ENCODE measurements at places on chromosomes 7 and 10. TPM values are rescaled to one million over a fixed set of nuclear protein-coding genes. Genes with fewer than 3 reads are reported as not detected.

DNA sequence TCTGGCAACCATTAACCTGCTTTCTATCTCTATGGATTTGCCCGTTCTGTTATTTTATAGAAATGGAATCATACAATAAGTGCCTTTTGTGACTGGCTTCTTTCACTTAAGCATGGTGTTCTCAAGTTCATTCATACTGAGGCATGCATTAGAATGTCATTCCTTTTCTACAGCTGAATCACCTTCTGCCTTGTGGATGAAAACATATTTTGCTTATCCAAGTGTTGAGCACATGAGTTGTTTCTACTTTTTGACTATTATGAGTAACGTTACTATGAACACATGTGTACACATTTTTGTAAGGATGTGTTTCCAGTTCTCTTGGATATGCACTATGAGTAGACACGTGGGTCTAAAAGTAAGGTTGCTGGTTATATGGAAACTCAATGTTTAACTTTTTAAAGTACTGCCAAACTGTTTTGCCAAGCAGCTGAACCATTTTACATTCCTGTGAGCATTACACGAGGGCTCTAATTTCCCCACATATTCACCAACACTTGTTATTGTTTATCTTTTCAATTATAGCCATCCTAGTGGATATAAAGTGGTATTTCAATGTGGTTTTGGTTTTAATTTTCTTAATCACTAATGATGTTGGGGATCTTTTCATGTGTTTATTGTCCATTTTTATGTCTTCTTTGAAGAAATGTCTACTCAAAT lies 241.3 kb downstream of the FANK1 start:
- DNase-seq: no peak
- H3K4me1 ChIP-seq: peaks cover 6% of the 10 kb centered on the region
- H3K27me3 ChIP-seq: no peaks in the 10 kb centered on the region

GRCh38 chr7:134021836-134022235 lies 105.3 kb upstream of the LRGUK start:
- no peaks in the 10 kb centered on the region for H3K27me3 ChIP-seq
- H3K4me3 ChIP-seq: no peak overlapping the region
- H3K36me3 ChIP-seq: no peaks in the 10 kb centered on the region
- H3K27ac ChIP-seq: no peak overlapping the region
- H3K4me1 ChIP-seq: no peaks in the 10 kb centered on the region

DNA sequence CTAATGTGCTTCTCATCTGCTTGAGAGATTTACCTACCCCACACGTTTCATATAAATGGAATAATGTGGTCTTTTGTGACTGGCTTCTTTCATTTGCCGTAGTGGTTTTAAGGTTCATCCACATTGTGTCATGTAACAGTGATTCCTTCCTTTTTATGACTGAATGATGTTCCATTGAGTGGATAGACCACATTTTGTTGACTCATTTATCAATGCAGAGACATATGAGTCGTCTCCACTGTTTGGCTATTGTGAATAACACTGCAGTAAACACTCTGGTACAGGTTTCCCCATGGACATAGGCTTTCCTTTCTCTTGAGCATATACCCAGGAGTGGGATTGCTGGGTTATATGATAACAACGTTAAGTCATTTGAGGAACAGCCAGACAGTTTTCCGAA lies 2.0 kb upstream of the AOC1 start:
- H3K27me3 ChIP-seq: peaks cover 18% of the 10 kb centered on the region
- H3K27ac ChIP-seq: no peak overlapping the region
- H3K36me3 ChIP-seq: no peaks in the 10 kb centered on the region
- no peak overlapping the region for H3K4me3 ChIP-seq
- DNase-seq: no peak

- no peak for DNase-seq
- H3K36me3 ChIP-seq: no peaks in the 10 kb centered on the region
- no peak overlapping the region for H3K27ac ChIP-seq
- no peak overlapping the region for H3K4me3 ChIP-seq
These were observed 20.5 kb downstream of the RSBN1L start for GRCh38 chr7:77716804-77717203.

DNA sequence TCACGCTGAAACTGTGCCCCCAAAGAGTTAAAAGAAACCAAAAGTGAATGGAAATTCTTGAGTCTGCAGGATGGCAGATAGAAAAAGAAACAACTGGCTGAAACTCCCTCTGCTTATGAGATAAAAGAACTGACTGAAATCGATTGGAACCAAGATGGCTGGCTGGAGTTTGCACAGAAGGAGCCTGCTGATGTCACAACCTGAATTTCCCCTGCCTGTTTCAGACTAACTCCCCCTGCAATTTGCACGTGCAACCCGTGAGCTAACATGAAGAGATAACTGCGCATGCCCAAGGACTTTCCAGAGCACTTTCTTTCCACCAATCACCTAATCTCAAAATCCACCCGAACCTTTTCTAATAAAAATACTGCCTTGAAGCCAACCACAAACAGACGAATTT lies 435.5 kb downstream of the CALN1 start:
- no peaks in the 10 kb centered on the region for H3K4me1 ChIP-seq
- no peaks in the 10 kb centered on the region for H3K36me3 ChIP-seq
- H3K27me3 ChIP-seq: no peaks in the 10 kb centered on the region

DNA sequence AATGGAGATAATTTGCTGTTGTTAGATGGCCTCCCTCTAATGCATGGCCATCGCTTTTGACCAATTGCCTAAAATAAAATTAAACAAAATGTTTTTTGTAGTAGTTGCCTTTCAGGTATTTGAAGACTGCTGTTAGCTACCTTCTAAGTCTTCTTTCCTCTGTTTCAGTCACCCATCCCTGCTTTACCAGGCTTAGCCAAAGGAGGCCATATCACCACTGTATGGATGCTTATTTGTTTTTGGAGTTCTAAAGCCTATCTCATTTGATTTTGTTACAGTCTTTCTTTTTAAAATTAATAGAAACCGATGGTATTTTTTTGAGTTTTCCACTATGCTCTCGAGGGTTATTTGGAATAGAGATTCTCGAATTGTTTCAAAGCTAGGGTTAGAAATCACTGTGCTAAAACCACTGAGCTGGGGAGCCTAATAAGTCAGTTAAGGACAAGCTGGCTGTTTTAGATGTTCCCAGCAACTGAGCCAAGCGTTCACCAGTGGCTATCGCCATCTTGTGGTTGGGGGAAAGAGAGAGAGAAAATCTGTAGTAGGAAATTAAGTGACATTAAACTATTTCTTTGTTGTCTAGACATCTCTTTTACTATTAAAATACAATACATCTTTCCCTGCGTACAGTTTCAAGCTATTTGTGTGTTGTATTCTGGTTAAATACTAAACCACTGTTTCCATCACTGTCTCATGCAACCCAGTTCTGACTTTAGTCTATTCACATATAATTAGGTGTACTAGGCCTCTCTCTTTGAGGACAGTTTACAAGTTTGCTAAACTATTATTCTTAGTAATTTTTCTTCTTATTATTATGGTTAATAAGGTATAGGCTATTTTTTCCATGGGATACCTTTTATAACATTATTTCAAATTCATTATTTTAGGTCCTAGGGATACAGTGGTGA lies 52.2 kb downstream of the GPR158 start:
- no peaks in the 10 kb centered on the region for H3K36me3 ChIP-seq
- no peaks in the 10 kb centered on the region for H3K4me1 ChIP-seq
- H3K27ac ChIP-seq: no peak overlapping the region

DNA sequence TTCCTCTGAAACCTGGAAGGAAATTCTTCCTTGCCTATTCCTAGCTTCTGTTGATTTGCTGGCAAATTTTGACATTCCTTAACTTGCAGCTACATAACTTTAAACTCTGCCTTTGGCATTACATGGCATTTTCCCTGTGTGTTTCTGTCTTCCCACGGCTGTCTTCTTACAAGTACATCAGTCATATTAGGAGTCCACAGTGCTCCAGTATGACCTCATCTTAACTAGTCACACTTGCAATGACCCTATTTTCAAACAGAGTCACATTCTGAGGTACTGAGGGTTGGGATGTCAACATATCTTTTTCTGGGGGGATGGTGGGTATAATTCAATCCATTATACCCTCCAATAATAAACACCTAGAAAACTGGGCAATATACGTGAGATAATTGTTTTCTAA lies 37.4 kb upstream of the EPHB6 start:
- H3K4me3 ChIP-seq: no peak overlapping the region
- H3K27me3 ChIP-seq: peaks cover 58% of the 10 kb centered on the region
- H3K4me1 ChIP-seq: no peaks in the 10 kb centered on the region
- DNase-seq: no peak
- no peak overlapping the region for H3K27ac ChIP-seq

DNA sequence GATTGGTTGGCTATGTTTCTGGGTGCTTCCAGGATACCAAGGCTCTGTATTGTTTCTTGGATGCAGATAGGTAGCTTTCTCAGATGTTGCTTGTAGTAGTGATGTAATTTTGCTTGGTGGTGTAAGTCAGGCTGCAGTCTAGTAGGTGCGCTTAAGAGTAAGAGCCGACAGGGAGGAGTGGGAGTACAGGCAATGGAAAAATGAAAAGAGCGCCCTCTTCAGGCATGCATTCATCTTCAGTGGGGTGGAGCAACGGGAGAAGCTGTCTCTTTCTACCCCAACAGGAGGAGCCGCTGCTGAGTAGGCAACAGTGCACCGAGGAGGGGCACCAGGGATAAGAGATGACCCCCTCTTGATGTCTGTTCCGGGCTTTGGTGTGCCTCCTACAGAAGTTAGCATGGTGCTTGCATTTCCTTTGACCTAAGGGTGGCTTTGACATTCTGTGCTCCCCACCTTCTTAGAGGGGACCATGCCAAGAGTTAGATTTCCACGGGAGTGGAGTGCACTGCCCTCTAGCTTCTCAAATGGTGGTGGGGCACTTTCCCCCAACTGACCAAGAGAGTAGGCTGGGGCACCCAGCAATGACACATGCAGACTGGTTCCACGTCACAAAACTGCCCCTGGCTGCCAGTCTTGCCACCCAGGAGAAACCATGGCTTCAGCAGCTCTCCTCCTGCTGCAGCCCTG lies 56.1 kb downstream of the ZNF783 start:
- no peak overlapping the region for H3K27ac ChIP-seq
- H3K27me3 ChIP-seq: peaks cover 20% of the 10 kb centered on the region
- H3K36me3 ChIP-seq: no peaks in the 10 kb centered on the region
- H3K4me1 ChIP-seq: no peaks in the 10 kb centered on the region
- no peak overlapping the region for H3K4me3 ChIP-seq

DNA sequence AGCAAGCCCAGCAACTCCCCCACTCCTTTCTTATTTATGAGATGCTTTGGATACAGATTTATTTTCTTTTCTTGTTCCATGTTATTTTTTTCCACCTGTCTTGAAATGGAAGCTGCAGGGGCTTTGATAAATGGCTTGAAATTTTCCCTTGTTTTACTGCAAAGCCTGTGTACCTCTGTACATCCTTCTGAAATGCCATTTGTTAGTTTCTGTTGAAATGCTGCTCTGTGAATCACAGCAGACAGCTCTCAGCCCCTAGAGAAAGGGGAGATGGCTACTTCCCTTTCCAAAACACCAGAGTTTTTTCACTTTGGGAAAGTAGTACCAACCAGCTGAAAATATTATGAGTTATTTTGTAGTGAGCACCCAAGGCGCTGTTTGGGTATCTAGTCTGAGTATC lies 304.2 kb downstream of the ELMO1 start:
- no peak overlapping the region for H3K4me3 ChIP-seq
- H3K27me3 ChIP-seq: no peaks in the 10 kb centered on the region
- no peak for DNase-seq
- H3K4me1 ChIP-seq: no peaks in the 10 kb centered on the region
- H3K36me3 ChIP-seq: no peaks in the 10 kb centered on the region

GRCh38 chr7:38181111-38181510 lies 3.1 kb downstream of the STARD3NL start:
- peaks cover 77% of the 10 kb centered on the region for H3K4me1 ChIP-seq
- H3K4me3 ChIP-seq: no peak overlapping the region
- H3K27ac ChIP-seq: no peak overlapping the region
- peaks cover 6% of the 10 kb centered on the region for H3K36me3 ChIP-seq
- DNase-seq: no peak
- no peaks in the 10 kb centered on the region for H3K27me3 ChIP-seq

DNA sequence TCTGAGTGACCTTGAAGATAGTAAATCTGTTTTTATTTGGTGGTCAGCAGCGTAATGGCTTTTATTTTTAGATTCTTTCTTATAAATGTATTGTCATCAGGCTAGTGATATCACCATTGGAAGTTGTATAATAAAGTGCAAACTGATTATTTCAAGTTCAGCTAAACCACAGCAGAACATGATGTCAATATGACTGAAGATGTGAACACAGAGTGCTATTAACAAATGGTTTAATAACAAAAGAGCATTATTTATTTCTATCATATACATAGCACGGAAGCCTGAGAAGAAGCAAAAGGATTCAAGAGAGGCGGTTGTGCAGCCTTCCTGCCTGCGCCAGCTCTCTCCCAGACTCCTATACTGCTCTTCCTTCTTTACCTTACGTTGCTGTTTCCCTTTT lies 142.7 kb downstream of the SDK1 start:
- no peak for DNase-seq
- H3K27ac ChIP-seq: no peak overlapping the region
- no peaks in the 10 kb centered on the region for H3K27me3 ChIP-seq
- no peak overlapping the region for H3K4me3 ChIP-seq
- no peaks in the 10 kb centered on the region for H3K4me1 ChIP-seq

- H3K4me3 ChIP-seq: no peak overlapping the region
- no peak for DNase-seq
- H3K36me3 ChIP-seq: no peaks in the 10 kb centered on the region
- no peaks in the 10 kb centered on the region for H3K27me3 ChIP-seq
- no peak overlapping the region for H3K27ac ChIP-seq
These were observed 56.4 kb downstream of the KLF6 start for GRCh38 chr10:3728563-3728962.

GRCh38 chr7:127189886-127190285 lies 62.9 kb downstream of the GRM8 start:
- no peak overlapping the region for H3K4me3 ChIP-seq
- no peaks in the 10 kb centered on the region for H3K27me3 ChIP-seq
- H3K27ac ChIP-seq: no peak overlapping the region
- peak; percentile 12 for DNase-seq
- no peaks in the 10 kb centered on the region for H3K36me3 ChIP-seq
- H3K4me1 ChIP-seq: no peaks in the 10 kb centered on the region

Gene ACTR3C
- 3.5 TPM for total RNA-seq

Gene SH2D4B
- not detected for total RNA-seq

Gene PRKG1
- total RNA-seq: 33.9 TPM

Gene STAM
- 22.8 TPM for total RNA-seq

Gene OGDHL
- 4.9 TPM for total RNA-seq

Gene ZNF277
- 22.2 TPM for total RNA-seq

Gene PNLIP
- not detected for total RNA-seq

Gene SPDYE11
- not detected for total RNA-seq
